Stimulated activated naive CD8-positive, alpha-beta T cell treated with anti-CD3 and anti-CD28 coated beads, Interleukin-15, amount 100 ng/mL, for 72 hours (primary cell): ENCODE measurements at places on chromosomes 11 and 22.

DNA sequence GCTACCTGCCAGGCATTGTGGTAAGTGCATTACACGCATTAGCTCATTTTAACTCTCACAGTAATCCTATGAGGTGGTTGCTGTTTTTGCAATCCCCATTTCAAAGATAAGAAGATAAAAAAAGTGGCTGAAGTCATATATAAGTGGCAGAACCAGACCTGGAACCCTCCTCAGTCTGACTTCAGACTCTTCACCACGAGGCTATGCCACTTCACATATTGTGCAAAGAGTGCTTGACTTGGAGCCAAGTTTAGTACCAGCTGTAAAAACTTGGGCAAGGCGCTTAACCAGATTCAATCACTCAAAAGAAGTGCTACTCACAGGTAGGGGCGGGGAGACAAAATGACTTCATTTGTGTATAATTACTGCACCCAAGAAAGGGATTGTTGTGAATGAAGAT, 15.3 kb downstream of the BPIFC start:
- no peak for DNase-seq

- no peak for DNase-seq
Observed at GRCh38 chr22:26977741-26978376, 320.5 kb downstream of the MIAT start.

- DNase-seq: no peak
Observed at GRCh38 chr11:134438542-134439537, 26.8 kb upstream of the B3GAT1 start.

DNA sequence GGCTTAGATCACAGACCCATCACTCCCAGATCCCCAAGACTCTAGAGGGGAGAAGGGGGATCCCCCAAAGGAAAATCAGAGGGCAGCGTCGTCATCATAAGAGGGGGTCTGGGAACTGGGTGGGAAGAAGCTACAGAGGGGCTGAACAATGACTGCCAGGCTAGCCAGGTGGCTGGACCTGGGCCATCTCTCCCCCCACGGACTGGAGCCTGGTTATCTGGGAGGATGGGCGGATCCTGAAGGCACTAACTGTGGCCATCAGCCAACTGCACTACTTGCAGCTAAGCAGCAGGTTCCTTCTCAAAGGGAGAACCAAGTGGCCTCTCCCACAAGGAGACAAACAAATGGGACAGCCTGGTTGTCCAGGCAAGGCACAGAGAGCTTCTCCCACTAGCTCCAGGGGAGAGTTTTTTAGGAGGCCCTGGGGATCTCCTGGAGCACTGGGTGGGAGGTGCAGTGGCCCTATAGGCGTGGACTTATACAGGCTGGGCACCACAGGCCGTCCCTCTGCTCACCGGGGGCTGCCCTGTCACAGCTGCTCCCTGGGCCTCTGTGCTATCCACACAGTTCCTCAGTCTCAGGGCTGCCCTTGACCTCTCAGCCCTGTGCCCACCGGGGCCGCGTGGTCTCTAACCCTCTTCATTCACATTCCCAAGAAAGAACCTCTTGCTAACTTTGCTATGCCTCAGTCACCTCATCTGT, 15.4 kb downstream of the P2RY6 start:
- DNase-seq: no peak
